ENCODE measurements at places on chromosomes 13 and 19.
A peak's percentile ranks its signal among the peaks of the same experiment; 100 is the strongest.

GRCh38 chr13:97274829-97275649 is 52.9 kb downstream of the MBNL2 start:
- no peak for DNase-seq

GRCh38 chr13:105346141-105346775 is 1189.2 kb downstream of the EFNB2 start:
- no peak for DNase-seq

GRCh38 chr13:42574011-42574410 is at the start of gene TNFSF11:
Gene TNFSF11, plus strand, starts transcription at chr13:42574152. Its CDS starts 152 bp downstream, at chr13:42574304.
- no peak for DNase-seq

GRCh38 chr13:31798189-31798588 is 58.9 kb downstream of the RXFP2 start:
- DNase-seq, result no peak

- no peak for DNase-seq
Observed at GRCh38 chr19:6963937-6964336, 57.3 kb downstream of the MBD3L2B start.

GRCh38 chr13:76828316-76828741 is 57.9 kb downstream of the KCTD12 start:
- DNase-seq, result no peak

DNA sequence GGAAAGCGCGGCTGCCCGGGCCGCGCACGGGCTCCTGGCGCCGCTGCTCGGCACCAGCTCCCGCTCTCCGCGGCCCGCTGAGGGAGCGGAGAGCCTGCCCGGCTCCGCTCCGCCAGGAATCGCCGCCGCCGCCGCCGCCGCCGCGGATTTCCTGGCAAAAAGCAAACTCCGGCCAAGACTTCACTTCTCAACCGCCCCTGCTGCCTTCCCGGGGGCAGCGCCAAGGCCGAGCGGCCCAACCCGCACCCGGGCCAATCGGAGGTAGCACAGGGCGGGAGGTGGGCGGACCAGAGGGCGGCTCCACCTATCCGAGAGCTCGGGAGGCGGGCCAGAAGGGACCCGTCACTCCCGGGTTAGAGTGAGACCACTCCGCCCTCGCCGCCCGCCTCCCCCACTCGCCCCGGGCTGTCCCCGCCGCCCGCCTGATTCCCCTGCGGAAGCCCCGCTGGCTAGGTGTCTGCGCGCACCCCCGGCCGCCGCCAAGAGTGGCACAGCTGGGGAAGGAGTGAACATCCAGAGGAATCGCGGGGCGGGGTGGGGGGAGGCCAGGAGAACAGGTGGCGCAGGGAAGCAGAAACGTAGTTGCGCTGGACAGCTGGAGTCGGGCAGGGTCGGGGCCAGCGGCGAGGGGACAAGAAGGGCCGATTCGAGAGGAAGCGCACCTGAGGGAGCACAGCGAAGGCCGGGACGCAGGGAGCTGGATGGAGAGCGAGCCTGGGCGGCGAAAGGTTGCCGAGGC is at the start of gene LNX2:
LNX2 (minus strand) TSS at position 153 of the 739 bp plus-strand sequence. CDS start 38,826 bp downstream, outside the sequence.
- DNase-seq, result peak; percentile 51

DNA sequence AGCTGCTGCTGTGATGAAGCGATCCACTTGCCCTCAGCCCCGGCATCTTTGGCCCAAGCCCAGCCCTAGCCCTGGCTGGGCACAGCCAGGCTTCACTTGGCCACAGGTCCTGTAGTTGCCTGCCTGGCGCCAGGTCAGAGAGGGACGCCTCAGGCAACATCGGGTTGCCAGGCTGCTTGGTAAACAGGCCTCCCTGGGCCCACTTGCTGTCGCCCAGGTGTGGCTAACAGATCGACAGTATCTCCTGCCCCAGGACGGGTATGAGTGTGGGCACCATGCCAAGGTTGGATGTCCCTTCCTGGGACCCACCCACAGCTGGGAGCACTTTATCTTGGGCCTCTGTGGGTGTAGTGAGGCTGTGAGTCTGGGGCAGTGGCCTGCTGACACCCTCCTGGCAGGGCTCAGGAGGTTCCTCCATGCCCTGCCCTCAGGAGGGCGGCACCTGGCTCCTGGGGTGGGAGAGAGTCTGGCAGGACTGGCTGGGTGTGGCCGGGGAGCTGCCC is 27.8 kb downstream of the CARM1 start:
- no peak for DNase-seq

GRCh38 chr13:46675016-46675415 is 121.9 kb downstream of the ESD start:
- DNase-seq, result peak; percentile 19

GRCh38 chr19:3818918-3819317 is 32.7 kb upstream of the MATK start:
- DNase-seq, result no peak

DNA sequence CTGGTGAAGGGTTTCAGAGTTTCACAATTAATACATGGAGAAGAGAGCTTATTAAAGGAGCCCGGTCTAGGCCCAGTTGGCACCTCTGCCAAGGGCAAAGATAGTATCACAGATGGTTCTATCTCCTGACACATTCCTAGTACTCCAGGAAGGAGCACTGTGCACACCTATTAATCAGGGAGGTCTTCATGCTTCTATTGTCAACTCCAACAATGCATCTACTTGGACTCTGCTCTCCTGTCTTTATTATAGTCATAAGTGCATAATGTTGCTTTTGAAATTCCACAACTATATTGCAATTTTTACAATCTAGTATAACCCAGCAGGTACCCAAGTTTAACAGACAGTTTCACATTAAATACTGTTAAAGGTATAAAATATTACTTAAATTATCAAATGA is 174.5 kb upstream of the TSC22D1 start:
- DNase-seq, result no peak

- no peak for DNase-seq
Observed at GRCh38 chr13:49701491-49701890, 10.2 kb upstream of the EBPL start.

GRCh38 chr13:20305587-20305986 is 73.5 kb upstream of the GJB6 start:
- DNase-seq, result no peak

DNA sequence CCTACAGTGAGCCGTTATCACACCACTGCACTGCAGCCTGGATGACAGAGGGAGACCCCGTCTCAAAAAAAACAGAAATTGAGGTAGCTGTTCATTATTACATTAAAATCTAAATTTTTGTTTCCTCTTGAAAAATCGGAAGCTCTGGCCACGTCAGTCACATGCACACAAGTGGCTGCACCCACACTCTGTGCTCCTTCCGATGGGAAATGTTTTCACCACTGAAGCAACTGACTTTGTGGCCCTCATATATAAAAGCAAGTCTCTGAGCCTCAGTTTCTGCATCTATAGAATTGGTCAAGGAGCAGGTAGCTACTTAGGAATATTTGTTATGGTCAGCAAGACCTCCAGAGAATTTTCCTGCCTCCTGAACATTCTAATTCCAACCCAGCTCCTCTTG is 4.5 kb downstream of the LRRC25 start:
- no peak for DNase-seq

GRCh38 chr13:23129331-23129730 is 51.4 kb upstream of the SGCG start:
- no peak for DNase-seq

DNA sequence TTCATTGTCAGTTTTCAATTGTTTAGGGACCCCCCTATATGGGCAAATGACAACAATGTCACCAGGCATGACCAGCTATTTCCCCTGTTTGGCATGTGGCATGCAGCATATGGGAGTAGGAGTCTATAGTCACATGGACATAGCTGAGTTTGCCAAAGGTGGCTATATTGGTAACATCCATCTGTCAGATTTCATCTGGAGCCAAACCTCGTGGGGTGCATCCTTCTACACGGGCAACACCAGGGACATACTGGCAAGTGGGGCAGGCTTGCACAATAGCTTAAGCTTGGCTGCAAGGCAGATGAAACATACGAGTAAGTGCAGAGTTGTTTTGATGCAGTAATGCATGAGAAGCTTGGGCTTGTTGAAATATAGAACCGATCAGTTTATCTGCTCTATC is 24.5 kb upstream of the ZNF816 start:
- DNase-seq, result no peak

DNA sequence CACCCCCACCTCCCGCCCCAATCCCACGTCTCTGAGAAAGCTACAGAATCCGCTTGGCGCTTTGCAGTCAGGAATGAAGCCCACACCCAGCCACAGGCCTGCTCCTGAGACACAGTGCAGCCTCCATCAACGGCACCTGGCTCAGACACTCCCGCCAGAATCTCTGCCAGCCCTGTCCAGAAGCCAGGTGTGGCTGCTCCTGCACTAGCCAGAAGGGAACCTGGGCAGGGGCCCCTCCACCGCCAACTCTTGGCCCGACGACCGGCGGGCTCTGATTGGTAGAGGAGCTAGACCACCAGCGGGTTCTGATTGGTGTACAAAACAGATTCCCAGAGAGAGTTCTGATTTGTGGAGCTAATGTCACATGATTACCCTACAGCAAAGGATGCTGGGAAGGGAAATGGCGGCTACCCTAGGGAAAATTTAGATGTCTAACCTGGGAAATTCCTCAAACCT is 2.9 kb upstream of the PPP6R1 start:
- DNase-seq, result no peak

- DNase-seq, result peak; percentile 44
Observed at GRCh38 chr13:111344471-111345191, 24.2 kb downstream of the TEX29 start.

- DNase-seq, result no peak
Observed at GRCh38 chr13:91902291-91902690, 503.9 kb downstream of the GPC5 start.

GRCh38 chr13:65488606-65489005 is 1741.5 kb downstream of the PCDH9 start:
- no peak for DNase-seq

DNA sequence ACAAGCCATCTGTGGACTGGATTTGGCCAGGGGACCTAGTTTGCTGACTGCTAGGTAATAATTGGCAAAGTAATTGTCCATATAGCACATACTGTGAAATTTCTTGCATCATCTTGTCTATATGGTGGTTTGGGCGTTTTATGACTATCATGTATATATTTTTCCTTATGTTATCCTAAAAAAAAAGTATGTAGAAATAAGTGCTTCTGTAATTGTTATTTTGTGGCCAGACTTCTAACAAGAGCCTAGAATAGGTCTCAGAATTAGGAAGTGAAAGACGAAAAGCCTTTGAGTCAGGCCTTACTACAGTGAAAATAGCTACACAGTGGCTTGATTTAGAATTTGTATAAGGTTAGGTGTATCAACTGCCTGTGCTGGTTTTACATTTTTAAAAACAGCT is 4.2 kb downstream of the FNDC3A start:
- no peak for DNase-seq

- no peak for DNase-seq
Observed at GRCh38 chr19:4503825-4504170, 14.5 kb downstream of the PLIN4 start.

DNA sequence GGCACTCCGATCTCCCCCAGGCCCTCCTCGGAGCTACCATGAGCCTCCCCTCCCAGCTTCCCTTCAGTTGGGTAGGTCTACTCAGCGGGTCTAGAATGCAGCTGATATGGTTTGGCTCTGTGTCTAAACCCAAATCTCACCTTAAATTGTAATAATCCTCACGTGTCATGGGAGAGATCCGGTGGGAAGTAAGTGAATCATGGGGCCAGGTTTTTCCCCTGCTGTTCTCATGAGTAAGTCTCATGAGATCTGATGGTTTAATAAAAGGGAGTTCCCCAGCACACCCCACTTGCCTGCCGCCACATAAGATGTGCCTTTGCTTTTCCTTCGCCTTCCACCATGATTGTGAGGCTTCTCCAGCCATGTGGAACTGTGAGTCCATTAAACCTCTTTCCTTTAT is 14.5 kb upstream of the DOCK9 start:
- no peak for DNase-seq

DNA sequence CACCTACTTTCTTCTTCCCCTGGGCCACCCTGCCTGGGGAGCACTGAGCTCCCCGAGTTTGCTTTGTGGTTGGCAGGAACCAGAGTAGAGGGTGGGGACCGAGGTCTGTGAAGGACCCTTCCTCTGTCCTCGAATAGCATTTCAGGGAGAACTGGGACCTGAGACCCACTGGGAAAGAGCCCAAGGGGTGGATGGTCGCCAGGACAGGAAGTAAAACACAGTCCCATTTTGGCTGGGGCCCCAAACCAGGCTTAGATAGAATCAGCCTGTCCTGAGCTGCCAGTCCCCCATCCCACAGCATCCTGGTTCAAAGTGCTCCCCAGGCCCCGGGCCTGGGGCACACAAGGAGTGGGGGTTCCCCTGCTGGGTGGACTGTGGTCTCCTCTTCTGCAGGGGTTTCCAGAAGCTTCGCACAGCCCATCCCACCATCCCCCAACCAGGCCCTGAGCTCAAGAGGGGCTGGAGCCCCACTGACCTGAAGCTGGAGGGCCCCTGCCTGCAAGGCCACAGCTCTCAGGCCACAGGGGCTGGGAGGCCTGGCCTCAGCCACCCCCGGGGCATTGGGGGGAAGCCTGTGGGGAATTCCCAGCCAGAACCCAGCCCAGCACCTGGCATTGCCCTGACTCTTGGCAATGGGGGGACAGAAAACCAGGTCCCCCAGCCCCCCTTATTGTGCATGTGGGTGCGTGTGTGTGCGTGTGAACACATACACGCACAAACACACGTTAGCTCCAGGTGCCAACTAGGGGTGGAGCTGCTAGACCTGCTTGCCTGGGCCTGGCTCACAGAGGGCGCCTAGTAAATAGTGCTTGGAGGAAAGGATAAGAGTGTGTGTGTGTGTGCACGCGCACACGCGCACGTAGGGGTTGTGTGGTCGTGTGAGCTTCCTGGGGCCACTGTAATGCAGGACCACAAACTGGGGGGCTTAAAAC is 995 bp upstream of the MKNK2 start:
- DNase-seq, result no peak

- peak; percentile 92 for DNase-seq
Observed at GRCh38 chr19:11089254-11090013, at the start of gene LDLR. Gene LDLR, plus strand, starts transcription at chr19:11089463. Its CDS starts 86 bp downstream, at chr19:11089549.

DNA sequence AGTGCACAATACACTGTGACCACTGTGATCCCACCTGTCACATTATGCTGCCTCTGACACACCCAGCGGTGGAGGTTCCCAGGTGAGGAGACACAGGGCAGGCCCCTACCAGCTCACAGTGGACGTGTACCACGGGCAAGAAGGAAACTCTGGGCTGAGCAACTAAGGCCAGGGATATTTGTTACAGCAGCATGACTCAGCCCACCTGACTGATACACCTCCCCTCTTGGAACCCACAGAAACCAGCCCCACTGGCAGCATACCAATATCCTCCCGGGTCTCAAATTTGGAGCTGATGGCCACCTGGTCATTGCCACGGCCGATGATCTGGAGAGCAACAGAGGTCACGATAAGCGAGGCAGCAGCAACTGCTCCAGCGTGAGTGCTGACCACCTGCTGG is 14.9 kb downstream of the KLC3 start:
- DNase-seq, result no peak

DNA sequence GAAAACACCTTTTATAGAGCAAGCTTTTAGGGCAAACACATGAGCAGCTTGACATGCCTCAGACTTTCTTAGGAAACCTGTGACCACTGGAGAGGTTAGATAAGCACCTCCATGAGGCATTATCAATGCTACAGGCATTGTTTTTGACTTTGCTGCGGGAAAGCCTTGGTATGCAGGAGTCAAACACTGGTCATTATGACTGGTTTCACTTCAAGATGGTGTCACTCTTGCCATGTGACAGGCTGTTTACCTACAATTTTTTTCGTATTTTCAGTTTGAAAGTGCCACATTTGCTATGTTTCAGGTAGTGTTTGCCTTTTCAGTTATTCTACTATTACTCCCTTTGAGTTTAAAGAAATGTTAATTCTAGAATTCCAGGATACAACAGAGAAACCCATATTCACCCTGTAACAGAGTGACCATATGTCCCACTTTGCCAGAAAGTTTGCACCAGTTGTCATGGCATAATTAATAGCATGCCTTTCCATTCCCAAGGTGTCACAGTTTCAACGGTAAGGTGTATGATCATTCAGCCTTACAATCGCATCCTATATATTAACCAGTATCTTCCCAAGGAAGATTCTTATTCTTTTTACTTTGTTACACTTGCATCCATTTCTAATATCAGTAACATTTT is 33.0 kb downstream of the USP12 start:
- DNase-seq, result no peak
